ENCODE measurements at places on chromosomes 4 and X. TPM values are rescaled to one million over a fixed set of nuclear protein-coding genes. Genes with fewer than 3 reads are reported as not detected.

DNA sequence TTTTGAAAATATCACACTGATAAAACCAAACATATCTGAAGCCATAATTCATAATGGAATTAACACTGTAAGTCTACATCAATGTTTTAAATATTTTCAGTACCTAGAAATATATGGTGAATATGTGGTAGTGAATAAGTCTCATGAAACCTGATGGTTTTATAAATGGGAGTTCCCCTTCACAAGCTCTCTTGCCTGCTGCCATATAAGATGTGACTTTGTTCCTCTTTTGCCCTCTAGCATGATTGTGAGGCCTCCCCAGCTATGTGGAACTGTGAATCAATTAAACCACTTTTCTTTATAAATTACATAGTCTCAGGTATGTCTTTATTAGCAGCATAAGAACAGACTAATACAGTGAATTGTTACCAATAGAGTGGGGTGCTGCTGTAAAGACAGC, 536.8 kb upstream of the GALNT7 start:
- DNase-seq: no peak

Gene FGFR3
- total RNA-seq: 12.4 TPM

GRCh38 chr4:125297116-125297515, 17.6 kb upstream of the FAT4 start:
- DNase-seq: no peak

Gene PNMA5
- not detected for total RNA-seq

- no peak for DNase-seq
These were observed 982.2 kb downstream of the PCDH7 start for GRCh38 chr4:31702326-31702725.
